ENCODE measurements at places on chromosomes 4 and X.

GRCh38 chr4:156475322-156475721 lies 496.3 kb downstream of the PDGFC start:
- DNase-seq = no peak

DNA sequence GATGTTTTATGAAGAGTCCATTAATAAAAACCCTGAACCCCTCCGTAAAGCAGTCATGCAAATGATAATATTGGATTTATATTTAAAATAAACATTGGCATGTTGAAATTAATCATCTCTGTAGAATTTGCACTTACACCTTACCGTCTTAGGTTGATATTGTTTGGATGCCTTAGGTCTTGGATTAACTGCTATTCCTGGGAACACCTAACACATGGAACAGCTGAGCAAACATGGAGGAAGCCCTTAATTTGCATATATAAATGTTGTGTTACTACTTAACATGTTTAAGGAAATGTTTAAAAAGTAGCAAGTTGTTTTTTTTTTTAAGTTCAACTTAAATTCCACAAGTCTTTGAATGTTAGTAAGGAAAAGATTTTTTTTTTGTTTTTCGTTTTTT lies 62.5 kb downstream of the NSD2 start:
- DNase-seq = no peak

DNA sequence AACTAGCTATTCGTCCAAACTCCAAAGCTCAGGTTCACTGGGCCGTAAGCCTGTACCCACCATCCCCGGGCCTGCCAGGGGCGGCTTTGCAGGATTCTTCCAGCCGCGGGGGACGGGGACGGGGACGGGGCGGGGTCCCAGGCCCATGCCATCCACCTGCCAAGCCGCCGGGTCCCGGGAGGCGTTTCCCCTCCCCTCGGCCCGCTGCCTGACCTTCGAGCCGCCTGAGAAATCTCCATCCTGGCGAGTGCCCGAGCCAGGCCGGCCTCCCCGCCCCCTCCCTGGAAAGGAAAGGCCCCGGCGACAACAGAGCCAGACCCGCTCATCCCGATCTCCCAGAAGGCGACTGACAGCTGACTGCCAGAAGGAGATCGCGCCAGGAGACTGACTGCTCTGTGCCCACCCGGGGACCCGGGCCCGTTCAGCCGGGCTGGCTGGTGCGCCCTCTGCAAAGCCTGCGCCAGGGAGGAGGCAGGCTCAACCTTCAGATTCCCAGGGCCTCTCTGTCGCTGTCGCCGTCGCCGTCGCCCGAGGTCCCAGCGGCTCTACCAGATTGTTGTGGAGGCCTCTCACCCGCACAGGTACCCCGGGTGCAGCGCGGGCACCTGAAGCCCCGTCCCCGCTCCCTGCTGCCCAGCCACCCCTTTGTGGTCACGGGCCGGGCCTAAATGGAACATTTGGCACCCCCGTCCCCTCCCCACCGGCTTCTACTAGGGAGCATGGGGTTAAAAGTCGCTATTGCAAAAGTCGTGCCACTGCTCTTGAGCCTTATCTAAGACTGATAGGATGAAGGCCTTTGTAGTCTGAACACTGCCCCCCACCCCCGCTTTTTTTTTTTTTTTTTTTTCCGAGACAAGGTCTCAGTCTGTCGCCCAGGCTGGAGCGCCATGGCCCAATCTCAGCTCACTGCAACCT lies at the start of gene RGN:
RGN (plus strand) TSS at position 315 of the 915 bp plus-strand sequence. CDS start 2,702 bp downstream, outside the sequence.
- no peak for DNase-seq

DNA sequence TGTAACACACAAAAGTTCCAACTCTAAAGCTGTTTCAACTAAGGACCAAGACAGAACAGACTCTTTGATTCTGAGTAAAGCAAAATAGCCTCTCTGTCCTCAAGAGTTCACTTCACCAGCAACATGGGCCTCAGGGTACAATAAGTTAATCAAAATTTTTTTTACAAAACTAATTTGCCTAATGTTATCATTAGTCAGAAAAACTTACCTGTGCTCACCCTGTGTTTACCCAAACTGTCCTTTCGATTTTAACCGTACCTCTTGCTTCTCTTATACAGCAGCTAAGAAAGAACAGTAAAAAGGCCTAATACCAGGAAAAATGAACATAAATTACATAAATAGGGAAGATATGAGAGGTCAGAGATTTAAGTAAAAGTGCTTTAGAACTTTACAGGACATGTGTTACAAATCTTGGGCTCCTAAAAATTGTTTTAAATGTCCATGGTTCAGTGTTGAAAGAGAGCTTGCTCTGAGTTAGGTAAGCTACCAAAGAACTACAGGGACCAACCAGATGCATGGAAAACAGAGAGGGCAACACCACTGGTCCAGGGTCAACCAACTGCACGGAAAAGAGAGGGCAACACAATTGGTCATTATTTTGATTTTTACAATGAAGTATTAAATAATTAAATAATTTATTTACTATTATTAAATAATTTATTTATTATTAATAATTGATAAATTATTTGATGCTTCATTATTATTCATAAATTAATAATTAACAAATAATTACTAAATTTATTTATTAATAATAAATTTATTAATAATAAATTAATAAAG lies 73.1 kb downstream of the FAT1 start:
- no peak for DNase-seq

GRCh38 chr4:170623899-170624298 lies 534.1 kb upstream of the AADAT start:
- no peak for DNase-seq

- DNase-seq = no peak
Observed at GRCh38 chrX:22922961-22923360, 76.8 kb upstream of the DDX53 start.

DNA sequence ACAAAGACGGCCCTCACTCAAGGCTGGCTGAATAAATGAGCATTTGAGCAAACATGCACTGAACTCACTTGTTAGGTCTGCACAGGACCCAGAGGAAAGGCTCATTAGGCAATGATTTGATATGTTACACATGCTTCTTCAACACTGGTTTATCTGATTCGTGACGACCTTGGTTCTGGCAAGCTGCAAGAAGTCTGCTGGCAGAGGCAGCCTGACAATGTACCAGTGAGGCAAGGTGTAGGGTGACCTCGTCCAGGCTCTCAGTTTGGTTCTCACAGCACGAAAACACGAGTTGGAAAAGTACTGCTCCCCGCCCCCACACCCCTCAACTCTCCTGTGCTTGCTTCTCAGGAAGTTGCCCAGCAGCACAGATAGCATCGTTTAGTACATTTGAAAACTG lies 63.1 kb upstream of the CITED1 start:
- DNase-seq = no peak

DNA sequence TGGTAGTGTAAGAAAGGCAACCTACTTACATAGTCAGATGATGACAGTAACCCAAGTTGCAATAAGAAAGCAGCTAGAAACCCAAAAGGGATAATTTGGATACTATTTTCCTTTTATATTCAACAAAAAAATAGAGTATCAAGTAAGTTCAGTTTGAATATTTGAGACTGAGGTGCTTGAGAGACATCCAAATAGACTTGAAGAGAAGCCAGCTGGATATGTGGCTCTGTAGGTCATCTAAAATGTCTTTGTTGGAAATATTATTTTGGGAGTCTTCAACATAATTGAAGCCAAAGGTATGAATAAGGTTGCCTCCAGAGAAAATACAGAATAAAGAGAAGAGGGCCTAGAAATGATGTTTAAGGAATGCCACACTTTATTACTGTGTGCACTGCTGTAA lies 438.2 kb upstream of the DIAPH2 start:
- no peak for DNase-seq

GRCh38 chr4:153652051-153652784 lies 31.9 kb upstream of the TLR2 start:
- no peak for DNase-seq

GRCh38 chr4:163331629-163332376 lies 593 bp downstream of the NPY1R start:
- DNase-seq = no peak

DNA sequence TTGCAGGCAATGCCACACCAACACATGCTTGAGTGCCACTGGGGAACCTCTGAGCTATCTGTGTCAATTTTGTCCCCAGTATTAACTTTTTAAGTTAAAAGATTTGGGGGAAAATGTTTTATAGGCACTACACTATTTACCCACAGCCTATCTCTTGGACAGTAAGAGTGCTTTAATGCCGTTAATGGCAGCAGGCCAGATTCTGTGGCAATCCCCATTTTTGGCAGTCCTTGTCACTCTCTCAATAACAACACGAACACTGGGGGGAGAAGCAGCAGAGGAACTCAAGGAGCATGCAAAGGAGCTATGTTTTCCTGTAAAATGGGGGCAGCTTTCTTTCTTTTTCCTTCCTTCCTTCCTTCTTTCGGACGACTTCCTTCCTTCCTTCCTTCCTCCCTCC lies 168.6 kb downstream of the NSUN7 start:
- no peak for DNase-seq

GRCh38 chrX:13536551-13536950 lies 32.9 kb upstream of the EGFL6 start:
- no peak for DNase-seq

- DNase-seq = no peak
Observed at GRCh38 chrX:139877710-139878414, 55.0 kb downstream of the ATP11C start.

- no peak for DNase-seq
Observed at GRCh38 chr4:186345184-186345583, 79.2 kb downstream of the F11 start.

DNA sequence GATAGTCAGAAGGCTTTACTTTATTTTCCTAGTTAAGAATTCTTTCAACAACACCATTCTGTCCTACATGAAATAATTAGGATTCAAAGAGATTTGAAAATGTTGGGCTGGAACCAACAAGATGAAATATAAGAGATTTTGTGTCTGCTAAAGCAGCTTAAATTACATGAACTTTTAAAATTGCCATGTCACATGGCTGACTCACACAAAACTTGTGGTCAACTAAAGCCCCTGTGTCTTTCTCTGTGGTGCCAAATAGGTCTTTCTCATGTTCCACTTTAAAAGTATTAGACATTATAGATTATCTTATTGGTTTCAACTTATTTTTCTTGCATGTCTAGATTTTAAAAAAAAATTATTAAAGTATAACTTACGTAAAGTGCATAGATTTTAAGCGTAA lies 60.8 kb upstream of the FHL1 start:
- DNase-seq = no peak

GRCh38 chr4:4326166-4326565 lies 36.1 kb downstream of the ZBTB49 start:
- no peak for DNase-seq

DNA sequence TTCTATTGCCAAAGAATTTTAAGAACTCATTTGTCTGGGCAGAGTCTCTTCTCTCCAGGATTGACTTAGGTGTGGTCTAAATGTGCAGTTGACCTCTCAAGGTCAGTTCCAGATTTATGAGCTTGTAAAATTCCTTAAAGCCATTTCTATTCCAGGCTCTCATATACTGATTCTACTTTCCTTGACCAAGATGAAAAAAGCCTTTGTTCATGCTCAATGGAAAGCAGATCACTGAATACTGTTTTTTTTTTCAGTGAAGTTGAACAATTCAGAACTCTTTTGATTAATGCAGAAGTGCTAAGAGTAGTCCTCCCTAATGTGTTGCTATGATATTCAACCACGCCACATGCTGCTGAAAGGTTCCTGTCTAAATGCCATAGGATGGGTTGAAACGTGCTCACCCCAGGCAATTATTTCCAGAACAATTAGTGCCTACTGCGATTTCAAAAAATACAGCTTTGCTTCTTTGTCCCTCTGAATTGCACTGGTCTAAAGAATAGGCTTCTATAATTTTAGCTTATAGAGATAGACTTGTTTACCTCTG lies 312.4 kb upstream of the PABPC5 start:
- DNase-seq = no peak

- no peak for DNase-seq
Observed at GRCh38 chr4:79338148-79338547, 12.3 kb upstream of the NAA11 start.

DNA sequence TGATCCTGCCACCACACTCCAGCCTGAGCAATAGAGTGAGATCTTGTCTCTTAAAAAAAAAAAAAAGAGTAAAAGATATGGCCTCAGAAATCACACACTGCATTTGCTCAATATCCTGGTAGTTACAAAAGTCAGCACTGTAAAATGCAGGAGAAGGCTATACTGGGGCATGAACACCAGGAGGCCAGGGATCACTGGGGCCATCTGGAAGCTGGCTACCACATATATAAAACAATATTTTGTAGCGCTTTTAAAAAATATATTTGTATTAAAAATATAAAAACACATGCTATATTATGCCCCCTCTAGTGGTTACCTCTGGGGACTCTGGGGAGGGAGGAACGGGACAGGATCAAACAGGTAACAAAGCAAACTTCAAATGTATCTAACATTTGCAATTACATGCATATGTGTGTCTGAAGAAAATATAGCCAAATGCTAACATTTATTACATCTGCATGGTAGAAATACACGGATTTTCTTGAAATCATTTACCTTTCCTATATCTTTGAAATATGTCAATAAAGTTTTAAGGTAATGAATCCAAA lies 4.0 kb downstream of the C4orf46 start:
- no peak for DNase-seq

DNA sequence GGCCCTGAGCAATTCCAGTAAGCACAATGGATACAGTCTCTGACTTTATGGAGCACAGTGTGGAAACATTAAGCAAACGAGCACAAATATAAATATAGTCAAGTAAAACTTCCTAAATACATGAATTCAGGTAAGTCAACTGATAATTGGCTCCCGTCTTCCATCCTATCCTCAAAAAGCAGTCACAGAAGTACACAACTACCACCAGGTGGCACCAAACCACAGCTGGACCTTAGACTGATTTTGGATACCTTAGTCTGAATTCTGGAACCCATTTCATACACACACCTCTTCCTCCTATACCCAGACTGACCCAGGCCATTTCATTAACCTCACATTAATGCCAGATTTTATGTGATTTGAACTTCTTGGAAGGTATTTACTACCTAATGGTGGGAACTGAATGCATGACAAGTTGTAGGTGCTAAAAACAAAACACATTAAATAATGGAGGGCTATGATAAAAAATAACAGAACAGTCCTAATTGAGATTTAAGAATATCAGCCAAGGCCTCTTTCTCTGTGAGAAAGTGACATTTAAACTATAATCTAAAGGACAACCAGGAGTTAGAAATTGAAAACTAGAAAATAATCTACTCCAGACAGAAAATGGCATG lies 77.5 kb downstream of the ELF2 start:
- DNase-seq = peak; percentile 71

DNA sequence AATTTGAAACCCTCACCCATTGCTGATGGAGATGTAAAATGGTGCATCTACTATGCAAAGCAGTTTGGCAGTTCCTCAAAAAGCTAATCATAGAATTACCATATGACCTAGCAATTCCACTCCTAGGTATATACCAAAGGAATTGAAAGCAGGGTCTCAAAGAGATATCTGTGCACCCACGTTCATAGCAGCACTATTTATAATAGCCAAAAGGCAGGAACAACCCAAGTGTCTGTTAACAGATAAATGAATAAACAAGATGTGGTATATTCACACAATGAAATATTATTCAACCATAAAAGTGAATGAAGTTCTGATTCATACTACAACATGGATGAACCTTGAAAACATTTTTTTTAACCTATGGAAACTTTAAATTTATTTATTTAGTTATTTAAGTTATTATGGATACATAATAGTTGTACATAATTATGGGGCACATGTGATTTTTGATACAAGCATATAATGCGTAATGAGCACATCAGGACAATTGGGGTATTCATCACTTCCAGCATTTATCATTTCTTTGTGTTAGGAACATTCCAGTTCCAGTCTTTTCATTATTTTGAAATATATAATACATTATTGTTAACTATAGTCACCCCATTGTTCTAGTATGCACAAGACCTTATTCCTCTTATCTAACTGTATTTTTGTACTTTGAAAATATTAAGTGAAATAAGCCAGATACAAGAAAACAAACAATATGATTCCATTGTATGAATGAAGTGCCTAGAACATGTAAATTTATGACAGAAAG lies 205.6 kb upstream of the CNKSR2 start:
- no peak for DNase-seq

GRCh38 chrX:154539077-154539476 lies 7.6 kb downstream of the G6PD start:
- DNase-seq = no peak

Measured in activated CD8-positive, alpha-beta memory T cell treated with anti-CD3 and anti-CD28 coated beads, Interleukin-2, amount 50 U/mL, for 4 hours (primary cell).